HT1080 (cell line): ENCODE measurements at places on chromosomes 12 and 14. TPM values are rescaled to one million over a fixed set of nuclear protein-coding genes. Genes with fewer than 3 reads are reported as not detected.

DNA sequence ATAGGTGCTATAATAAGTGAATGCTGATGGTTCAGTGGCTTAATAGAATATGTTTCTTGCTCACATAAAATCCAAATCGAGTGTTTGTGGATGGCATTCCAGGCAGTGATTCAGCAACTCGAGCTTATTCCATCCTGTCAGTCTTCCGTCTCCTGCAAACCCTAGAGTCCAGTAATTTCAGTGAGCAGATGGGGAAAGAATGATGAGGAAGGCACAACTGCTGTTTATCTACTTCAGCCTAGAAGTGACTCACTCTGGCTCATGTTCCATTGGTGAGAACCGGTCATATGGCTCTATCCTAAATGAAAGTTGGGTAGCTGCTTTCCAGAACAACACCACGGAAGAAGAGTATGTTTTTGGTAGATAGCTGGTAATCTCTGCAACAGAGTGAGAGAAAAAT is 421.8 kb upstream of the PDE3A start:
- peak; percentile 84 for DNase-seq

DNA sequence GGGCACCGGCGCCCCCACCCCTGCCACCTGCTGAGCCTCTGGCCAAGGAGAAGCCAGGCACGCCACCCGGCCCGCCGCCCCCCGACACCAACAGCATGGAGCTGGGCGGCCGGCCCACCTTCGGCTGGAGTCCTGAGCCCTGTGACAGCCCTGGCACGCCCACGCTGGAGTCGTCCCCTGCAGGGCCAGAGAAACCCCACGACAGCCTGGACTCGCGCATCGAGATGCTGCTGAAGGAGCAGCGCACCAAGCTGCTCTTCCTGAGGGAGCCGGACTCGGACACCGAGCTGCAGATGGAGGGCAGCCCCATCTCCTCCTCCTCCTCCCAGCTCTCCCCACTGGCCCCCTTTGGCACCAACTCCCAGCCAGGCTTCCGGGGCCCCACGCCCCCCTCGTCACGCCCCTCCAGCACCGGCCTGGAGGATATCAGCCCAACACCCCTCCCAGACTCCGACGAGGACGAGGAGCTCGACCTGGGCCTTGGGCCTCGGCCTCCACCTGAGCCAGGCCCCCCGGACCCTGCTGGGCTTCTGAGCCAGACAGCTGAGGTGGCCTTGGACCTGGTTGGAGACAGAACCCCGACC is 6.5 kb downstream of the SETD1B start:
- no peak for DNase-seq

GRCh38 chr14:70640938-70641547 is 673 bp upstream of the TTC9 start:
- peak; percentile 62 for DNase-seq

DNA sequence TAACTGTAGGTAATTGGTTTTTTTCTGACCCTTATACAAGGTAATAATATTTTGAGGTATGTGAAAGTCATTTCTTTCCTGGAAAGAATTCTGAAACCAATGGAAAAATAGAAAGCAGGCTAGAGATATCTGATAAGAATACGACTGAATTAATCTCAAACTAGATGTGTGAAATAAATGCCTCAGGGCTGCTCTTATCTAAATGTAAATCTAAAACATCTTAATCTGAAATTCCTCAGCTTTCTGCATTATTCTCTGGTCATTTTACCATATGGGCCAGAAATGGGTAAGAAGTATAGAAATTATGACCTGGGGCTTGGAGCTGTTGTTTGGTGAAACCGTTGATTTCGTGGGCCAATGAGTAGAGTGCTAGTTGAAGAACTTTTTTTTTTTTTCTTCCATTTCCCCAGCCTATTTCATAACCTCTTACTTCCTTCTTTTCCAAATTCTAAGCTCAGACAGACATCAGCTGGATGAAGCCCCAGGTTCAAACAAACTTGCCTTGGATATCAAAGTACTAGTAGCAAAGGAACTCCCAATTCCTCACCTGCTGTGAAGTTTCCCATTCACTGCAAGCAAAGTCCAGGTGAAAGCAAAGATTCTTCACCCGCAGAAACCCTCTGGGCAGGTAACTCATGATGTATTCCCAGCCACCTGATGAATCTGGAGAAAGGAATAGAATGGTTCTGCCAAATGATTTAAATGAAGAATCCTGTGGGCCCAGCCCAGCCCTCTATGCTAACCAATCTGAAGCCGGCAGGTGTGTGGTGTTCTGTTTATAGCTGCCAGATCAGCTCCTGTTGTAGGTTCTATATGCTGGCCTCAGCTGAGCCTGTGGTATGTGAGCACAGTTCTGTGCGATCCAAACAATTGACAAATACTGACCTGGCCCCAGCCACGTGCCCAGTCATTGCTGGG is 9.7 kb upstream of the FOS start:
- no peak for DNase-seq

DNA sequence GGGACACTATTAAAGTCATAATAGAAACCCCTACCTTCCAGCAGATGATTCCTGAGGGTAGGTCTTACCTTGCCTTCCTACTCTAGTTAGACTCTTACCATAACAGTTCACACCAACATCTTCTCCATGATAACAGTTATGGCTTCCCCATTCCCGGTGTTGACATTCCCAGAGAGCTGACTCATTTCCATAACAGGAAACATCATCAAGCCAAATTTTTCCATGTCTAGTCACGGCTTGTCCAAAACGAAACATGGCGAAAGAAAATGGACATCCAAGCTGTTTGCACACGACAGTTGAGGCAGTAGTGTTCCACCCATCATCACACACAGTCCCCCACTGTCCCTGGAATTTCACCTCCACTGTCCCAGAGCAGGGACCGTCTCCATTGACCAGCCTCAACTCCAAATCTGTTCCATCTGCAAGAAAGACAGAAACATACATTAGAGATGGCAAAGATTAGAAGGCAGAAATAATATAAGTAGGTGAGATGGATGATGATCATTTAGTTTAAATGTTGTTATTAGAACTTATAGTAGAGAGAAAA is 10.6 kb downstream of the CD163L1 start:
- peak; percentile 88 for DNase-seq

- DNase-seq = no peak
Observed at GRCh38 chr14:77590845-77591485, 25.5 kb downstream of the SPTLC2 start.

GRCh38 chr12:13627536-13627935 is 353.9 kb downstream of the GRIN2B start:
- no peak for DNase-seq

Gene PLEKHG3
- 23.5 and 27.9 TPM in 2 replicates for total RNA-seq

Gene FANCM
- 9.5 and 11.3 TPM in 2 replicates for total RNA-seq
